Fibroblast of lung (primary cell): ENCODE measurements at places on chromosomes 7 and 10. TPM values are rescaled to one million over a fixed set of nuclear protein-coding genes. Genes with fewer than 3 reads are reported as not detected.

Gene GDF10
- 8.0 and 25.1 TPM in 2 replicates for total RNA-seq

Gene ARL3
- total RNA-seq: 8.5 and 10.6 TPM in 2 replicates

Gene DDX50
- 65.5 and 69.7 TPM in 2 replicates for total RNA-seq

Gene ARMC3
- total RNA-seq: not detected in 2 replicates

DNA sequence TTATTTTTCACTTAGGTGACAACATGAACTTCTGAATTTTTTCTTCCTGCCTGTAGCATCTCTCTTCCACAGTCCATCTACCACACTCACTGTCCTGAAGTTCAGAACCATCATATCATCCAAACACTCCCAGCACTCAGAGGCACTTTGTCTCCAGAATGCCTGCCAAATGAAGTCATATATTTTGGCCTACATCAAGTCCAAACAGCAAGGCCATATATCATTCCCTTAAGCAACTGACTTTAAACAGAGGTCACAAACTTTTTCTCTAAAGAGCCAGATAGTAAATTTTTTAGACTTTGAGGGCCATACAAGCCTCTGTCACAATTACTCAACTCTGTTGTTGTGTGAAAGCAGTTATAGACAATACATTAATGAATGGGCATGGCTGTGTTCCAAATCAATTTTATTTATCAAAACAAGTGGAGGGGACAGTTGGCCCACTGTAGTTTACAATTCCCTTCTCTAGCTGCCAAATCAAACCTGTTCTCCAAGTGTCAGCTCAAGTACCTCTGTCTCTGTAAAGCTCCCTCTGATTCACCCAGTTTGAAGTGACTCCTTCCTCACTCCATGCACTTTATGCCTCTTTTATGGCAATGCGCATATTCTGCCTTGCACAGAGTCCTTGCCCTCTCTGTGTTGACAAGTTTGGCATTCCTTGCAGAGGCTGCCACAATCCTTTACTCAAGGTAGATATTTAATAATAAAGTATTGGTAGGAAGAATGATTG is 305.7 kb downstream of the FZD1 start:
- H3K36me3 ChIP-seq: no peaks in the 10 kb centered on the region
- H3K4me3 ChIP-seq: no peak overlapping the region
- H3K4me1 ChIP-seq: no peaks in the 10 kb centered on the region
- peak; percentile 33 for DNase-seq
- H3K27ac ChIP-seq: no peak overlapping the region

DNA sequence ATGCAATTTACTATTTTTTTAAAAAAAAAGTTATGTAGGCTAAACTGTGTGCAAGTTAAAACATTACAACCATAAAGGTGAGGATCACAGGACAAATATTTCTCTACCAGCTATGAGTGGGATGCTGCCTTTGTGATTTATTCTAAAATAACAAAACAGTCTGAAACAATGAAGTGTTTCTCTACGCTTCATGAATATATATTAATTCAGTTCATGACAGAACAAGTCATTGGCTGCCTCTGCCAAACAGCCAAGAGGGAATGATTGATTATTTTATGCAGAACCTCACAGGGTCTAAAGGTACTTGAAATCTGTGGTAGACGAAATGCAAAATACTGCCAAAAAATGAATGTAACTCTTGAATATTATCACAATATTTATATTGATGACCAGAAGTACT is 29.0 kb upstream of the SOSTDC1 start:
- no peak overlapping the region for H3K27ac ChIP-seq
- H3K27me3 ChIP-seq: no peaks in the 10 kb centered on the region
- peak; percentile 7 for DNase-seq
- H3K36me3 ChIP-seq: no peaks in the 10 kb centered on the region

- no peaks in the 10 kb centered on the region for H3K36me3 ChIP-seq
- peaks cover 6% of the 10 kb centered on the region for H3K4me1 ChIP-seq
- no peaks in the 10 kb centered on the region for H3K27me3 ChIP-seq
- H3K27ac ChIP-seq: no peak overlapping the region
Measured at GRCh38 chr7:47672271-47672791, 90.4 kb upstream of the TNS3 start.

GRCh38 chr10:61197057-61197456 is 253.1 kb upstream of the RHOBTB1 start:
- no peaks in the 10 kb centered on the region for H3K4me1 ChIP-seq
- H3K27me3 ChIP-seq: no peaks in the 10 kb centered on the region
- no peaks in the 10 kb centered on the region for H3K36me3 ChIP-seq
- H3K27ac ChIP-seq: no peak overlapping the region
- DNase-seq: peak; percentile 21
- no peak overlapping the region for H3K4me3 ChIP-seq

DNA sequence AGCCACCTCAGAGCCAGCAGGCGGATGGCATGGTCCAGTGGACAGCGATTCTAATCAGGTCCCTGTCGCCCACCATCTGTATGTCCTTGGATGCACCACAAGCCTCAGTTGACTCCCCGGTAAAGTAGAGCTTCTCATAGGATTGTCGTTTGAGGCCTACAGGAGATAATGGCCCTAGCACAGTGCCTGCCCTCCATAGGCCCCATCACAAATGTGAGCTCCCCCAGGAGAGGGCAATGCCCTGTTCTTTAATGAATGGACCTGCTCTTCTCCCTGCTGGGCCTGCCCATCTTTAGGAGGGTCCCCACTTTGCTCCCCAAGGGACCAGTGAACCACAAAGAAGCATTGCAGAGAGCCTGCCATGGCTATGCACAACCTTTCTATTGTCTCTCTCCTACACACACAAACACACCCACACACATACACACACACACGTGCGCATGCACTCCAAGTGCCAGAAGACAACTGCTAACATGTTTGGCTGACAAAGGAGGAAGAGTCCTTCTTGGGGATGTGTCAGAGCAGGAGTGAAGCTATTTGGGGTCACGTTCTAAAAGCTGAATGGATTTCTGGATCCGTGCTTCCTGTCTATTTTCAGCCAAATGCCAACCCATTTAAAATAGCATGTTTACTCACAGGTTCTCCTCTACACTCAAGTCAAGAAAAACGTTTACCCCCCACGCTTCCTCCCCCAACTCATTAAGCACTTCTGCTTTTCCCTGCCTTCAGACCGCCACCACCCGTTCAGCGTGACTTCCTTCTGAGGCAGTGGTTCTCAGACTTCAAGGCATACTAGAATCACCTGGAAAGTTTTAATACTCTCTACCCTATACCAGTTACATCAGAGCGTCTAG is 196.1 kb downstream of the GRID1 start:
- no peaks in the 10 kb centered on the region for H3K27me3 ChIP-seq
- H3K4me1 ChIP-seq: no peaks in the 10 kb centered on the region
- no peak overlapping the region for H3K4me3 ChIP-seq
- no peak for DNase-seq
- H3K36me3 ChIP-seq: no peaks in the 10 kb centered on the region
- H3K27ac ChIP-seq: no peak overlapping the region

- no peaks in the 10 kb centered on the region for H3K36me3 ChIP-seq
- DNase-seq: no peak
- peaks cover 7% of the 10 kb centered on the region for H3K27me3 ChIP-seq
- no peak overlapping the region for H3K4me3 ChIP-seq
- no peaks in the 10 kb centered on the region for H3K4me1 ChIP-seq
Measured at GRCh38 chr10:72069751-72070526, 18.4 kb downstream of the SPOCK2 start.
